Activated naive CD8-positive, alpha-beta T cell treated with anti-CD3 and anti-CD28 coated beads for 36 hours (primary cell): ENCODE measurements at places on chromosomes 7 and 10. TPM values are rescaled to one million over a fixed set of nuclear protein-coding genes. Genes with fewer than 3 reads are reported as not detected.

The IL2RA gene
- 698 TPM for total RNA-seq

DNA sequence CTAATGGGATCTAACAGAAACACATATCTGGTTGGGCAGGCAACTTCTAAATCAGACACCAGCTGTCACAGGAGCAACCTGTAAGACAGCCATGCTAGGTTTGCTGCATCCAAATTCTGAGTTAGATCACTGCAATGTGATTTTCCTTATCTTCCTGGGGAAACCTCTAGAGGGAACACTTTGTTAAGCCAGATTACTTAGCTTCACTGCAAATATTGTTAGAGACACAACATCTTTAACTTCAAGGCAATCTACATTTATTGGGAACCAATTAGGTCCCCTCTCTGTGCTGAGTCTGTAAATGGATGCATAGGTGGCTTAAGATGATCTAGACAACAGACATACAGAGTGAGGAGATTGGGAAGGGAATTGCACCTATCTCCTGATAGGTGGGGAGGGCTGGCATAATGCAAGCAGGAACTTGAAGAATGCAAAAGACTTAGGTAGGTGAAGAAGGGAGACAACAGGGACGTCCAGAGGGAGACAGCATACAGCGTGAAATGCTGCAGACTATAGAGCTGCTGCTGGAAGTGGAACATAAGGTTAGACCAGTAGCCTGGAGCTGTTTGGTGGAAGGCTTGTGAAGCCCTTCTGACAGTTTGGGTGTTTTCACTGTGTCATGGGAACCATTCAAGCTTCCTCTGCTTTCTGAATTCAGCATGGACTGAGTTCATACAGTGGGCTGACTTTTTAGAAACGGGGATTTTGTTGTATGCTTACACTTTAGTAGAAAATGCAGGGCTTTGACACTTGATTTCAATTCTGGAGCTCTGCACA, 109.8 kb upstream of the ELMO1 start:
- H3K27me3 ChIP-seq, result peaks cover 3% of the 10 kb centered on the region
- no peak overlapping the region for H3K27ac ChIP-seq
- no peaks in the 10 kb centered on the region for H3K36me3 ChIP-seq
- no peak for DNase-seq

GRCh38 chr7:127337581-127337980, 54.9 kb downstream of the ZNF800 start:
- H3K27ac ChIP-seq, result no peak overlapping the region
- no peaks in the 10 kb centered on the region for H3K4me1 ChIP-seq
- no peak for DNase-seq
- peaks cover 2% of the 10 kb centered on the region for H3K36me3 ChIP-seq
- H3K4me3 ChIP-seq, result no peak overlapping the region
- peaks cover 18% of the 10 kb centered on the region for H3K27me3 ChIP-seq

The C10orf95 gene
- total RNA-seq, result 0.49 TPM

GRCh38 chr10:113053091-113053490, 103.0 kb downstream of the TCF7L2 start:
- no peak for DNase-seq
- H3K4me3 ChIP-seq, result no peak overlapping the region
- no peaks in the 10 kb centered on the region for H3K36me3 ChIP-seq
- H3K27ac ChIP-seq, result no peak overlapping the region

DNA sequence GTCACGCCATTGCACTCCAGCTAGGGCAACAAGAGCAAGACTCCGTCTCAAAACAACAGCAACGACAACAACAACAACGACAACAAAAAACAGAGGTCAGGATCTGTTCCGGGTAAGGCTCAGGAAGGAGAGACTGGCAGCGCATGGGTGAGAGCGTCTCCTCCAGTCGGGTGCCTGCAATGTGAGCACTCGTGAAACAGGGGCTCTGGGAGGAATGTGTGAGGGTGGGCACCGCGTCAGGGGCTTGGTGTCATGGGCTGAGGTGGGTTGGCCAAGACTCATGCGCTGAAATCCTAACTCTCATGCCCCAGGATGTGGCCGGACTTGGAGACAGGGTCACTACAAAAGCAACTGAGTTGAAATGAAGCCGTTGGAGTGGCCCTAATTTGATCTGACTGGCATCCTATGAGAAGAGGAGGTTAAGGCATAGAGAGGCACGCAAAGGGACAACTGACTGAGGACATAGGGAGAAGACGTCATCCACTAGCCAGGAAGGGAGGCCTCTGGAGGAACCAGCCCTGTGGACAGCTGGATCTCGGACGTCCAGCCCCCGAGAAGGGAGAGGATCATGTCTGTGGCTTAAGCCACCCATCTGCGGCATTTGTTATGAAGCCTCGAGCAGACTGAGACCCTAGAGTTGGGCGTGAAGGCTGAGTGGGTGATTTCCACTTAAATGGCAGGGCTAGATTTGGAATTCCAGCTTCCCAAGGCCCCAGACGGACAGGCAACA, 241.5 kb upstream of the PITRM1 start:
- H3K36me3 ChIP-seq, result no peaks in the 10 kb centered on the region
- peaks cover 3% of the 10 kb centered on the region for H3K27me3 ChIP-seq
- no peaks in the 10 kb centered on the region for H3K4me1 ChIP-seq
- H3K4me3 ChIP-seq, result no peak overlapping the region

DNA sequence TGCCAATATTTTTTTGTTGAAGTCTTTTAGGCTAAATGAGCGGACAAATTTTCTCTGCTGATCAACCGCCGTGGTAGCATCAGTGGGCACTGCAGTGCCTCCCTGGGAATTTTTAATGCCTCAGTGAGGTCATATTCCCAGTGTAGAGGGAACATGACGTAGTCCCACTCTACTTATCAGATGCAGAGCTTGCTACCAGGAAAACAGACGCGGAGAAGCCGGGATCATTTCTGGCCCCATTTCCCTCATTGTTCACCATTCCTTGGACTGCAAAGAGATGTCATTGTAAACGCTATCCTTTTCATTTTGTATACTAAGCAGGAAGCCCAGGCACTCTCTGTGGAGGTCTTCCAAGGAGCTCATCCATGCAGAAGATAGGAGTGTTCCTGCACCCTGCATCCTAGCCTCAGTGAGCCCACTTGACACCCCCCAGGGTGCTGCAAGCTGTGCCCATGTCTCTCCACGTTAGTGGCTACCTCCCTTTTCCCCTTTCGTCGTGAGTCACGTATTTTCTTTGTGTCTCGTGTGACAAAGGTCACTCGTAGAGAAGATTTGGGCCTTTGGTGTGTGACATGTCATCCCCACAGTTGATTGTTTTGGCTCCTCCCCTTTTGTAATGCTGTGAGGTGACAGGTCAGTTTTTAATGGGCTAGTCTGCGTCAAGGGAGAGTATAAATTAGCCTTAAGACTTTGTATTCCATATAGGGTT, 145.5 kb downstream of the TCF7L2 start:
- no peak for DNase-seq
- no peaks in the 10 kb centered on the region for H3K27me3 ChIP-seq
- H3K4me3 ChIP-seq, result no peak overlapping the region
